ENCODE measurements at places on chromosomes 3 and 15.

GRCh38 chr15:100651253-100651652 lies 48.9 kb downstream of the ASB7 start:
- no peak for DNase-seq

GRCh38 chr3:60765776-60766175 lies 485.5 kb downstream of the FHIT start:
- DNase-seq, result no peak

- no peak for DNase-seq
Measured at GRCh38 chr15:66713843-66714508, 11.9 kb downstream of the SMAD6 start.

GRCh38 chr15:23877502-23878412 lies 190.7 kb upstream of the NDN start:
- no peak for DNase-seq

- no peak for DNase-seq
Measured at GRCh38 chr3:52143616-52144015, 10.6 kb downstream of the POC1A start.

DNA sequence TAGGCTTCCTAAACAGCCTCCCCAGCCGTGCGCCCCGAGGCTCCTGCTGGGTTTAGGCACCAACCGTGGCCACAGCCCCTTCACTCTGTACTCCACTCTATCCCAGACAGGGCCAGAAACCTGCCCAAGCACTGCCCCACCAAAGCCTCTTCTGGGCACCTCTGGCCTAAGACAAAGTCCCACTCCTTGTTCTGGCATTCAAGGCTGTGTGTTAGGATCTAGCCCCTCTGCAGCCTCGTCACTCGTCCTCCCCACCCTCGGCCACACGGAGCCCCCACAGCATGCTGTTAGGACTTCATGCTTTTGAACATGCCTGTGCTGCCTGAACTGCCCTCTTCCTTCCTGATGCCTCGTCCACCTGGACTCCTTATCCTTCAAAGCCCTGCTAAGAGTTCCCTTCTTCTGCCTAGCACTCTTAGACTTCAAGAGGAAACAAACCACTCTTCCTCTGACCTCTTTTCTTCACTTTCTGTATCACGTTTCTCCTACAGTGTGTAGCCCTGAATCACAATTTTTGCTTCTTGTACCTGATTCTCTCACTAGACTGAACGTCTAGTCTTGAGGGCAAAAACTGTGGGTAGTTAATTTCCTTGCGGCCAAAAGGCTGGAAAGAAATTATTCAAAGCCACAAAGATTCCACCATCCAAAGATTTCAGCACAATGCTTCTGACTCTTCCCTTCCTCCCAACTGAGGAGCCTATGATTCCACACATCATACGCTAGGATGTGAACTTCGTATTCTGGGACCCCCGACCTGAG lies 28.6 kb downstream of the WNT7A start:
- no peak for DNase-seq
